Left kidney (tissue), 8 donors: ENCODE measurements at places on chromosomes 2 and 18. TPM values are rescaled to one million over a fixed set of nuclear protein-coding genes. Genes with fewer than 3 reads are reported as not detected.

TCF7L1 gene
- polyA plus RNA-seq, result 50.7 TPM

SCN7A gene
- 18.5 TPM for polyA plus RNA-seq

CYS1 gene
- 83.0 TPM for polyA plus RNA-seq

MYOM1 gene
- polyA plus RNA-seq, result 8.3 TPM

DYNAP gene
- polyA plus RNA-seq, result 0.08 TPM

GRHL1 gene
- 7.2 TPM for polyA plus RNA-seq

CCDC121 gene
- 12.0 TPM for polyA plus RNA-seq

DNA sequence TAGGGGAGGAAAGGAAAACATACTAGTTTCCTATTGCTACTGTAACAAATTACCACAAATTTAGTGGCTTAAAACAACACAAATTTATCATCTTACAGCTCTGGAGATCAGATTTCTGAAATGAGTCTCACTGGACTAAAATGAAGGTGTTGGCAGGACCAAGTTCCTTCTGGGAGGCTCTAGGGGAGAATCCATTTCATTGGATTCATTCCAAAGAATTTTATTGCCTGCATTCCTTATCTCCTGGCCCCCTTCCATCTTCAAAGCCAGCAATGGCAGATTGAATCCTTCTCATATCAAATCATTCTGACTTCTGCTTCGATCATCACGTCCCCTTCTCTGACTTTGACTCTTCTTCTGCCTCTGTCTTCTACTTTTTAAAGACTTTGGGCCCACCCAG is 250.9 kb downstream of the IRS1 start:
- DNase-seq, result no peak

DNA sequence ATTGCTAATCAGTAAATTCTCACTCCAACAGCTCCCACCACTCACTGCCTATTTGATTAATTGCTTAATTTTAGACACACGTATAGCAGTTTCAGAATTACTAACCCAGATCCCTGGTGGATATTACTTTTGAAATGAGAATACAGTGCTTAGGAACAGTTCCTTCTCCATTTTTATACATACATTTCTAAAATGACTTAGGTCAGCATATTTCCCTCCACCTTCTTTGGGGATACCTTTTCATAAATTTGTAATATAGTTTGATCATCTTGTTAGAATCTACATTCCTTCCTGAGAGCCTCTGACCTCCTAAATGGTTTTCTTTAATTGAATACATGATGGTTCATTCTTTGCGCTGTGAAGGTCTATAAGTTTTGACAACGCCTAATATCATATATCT is 279.8 kb upstream of the NETO1 start:
- DNase-seq, result no peak

GRCh38 chr2:202831242-202832220 is 40.0 kb downstream of the ICA1L start:
- DNase-seq, result peak; percentile 59

- no peak for DNase-seq
Observed at GRCh38 chr2:67660015-67660602, 263.0 kb downstream of the ETAA1 start.

DNA sequence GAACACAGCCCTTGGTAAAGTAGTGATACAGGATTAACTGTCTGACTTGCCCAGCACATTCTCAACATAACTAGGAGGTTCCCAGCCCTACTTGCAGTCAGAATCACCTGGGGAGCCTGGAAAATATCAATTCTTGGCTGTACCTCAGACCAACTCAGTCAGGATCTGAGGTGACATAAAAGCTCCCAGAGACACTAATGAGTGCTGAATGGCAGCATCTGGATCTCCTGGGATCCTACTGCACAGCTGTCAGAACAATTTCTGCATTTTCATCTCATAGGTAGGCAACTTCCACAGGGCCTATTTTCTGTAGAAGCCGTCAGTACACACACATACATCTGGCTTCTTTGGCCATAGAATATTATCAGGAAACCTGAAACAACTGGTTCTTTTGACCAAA is 138.8 kb downstream of the MYO5B start:
- DNase-seq, result no peak

- no peak for DNase-seq
Observed at GRCh38 chr18:62842898-62843297, 127.6 kb downstream of the PHLPP1 start.

DNA sequence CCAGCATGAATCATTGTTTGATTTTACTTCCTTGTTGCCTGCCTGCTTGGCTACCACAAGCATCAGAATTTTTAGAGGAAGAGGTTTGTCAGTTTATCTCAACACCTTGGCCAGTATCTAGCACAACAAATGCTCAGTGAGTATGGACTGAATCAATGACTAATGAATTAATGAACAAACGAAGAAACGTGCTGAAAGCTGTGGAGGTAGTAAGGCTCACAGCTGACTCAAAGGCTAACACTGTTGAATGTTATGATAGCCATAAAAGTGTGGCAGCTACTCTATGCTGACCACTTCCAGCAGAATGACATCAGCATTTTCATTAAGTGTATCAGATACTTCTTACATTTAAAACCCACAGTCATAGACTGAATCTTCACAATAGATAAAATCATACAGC is 543.4 kb downstream of the IRS1 start:
- DNase-seq, result no peak

- no peak for DNase-seq
Observed at GRCh38 chr18:3577281-3577855, 127.4 kb downstream of the TGIF1 start.

GRCh38 chr18:76468345-76469304 is 26.4 kb downstream of the ZNF516 start:
- DNase-seq, result no peak

- no peak for DNase-seq
Observed at GRCh38 chr2:201006704-201007103, 43.2 kb upstream of the ORC2 start.

DNA sequence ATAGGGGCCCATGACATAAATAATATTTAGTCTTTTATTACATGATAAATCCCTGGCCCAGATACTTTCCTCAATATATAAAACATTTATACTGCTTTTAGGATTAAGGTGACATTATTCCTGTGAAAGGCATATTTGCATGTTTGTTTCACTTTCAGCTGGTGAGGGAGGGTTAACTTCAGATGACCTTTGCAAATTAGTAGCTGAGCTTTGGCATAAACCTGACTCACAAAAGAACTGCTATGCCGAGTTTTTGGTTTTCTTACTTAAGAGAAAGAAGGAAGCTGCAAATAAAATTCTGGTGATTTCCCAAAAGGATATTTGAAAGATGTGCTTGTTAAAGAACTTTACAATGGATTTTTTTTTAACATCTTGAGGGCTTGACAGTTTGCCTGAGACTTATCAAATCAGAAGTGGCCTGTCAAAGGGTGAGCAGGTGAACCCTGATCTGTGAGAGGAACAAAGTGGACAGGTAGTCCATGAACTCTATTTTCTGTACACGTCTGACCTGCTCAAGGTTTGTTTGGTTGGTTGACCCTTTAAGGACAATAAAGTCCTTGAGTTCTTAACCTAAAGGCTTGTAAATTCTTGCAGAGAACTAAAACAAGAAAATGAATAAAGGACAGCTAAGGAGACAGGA is 93.5 kb downstream of the FAM124B start:
- DNase-seq, result no peak

- no peak for DNase-seq
Observed at GRCh38 chr2:64745562-64745961, 91.8 kb upstream of the SERTAD2 start.

DNA sequence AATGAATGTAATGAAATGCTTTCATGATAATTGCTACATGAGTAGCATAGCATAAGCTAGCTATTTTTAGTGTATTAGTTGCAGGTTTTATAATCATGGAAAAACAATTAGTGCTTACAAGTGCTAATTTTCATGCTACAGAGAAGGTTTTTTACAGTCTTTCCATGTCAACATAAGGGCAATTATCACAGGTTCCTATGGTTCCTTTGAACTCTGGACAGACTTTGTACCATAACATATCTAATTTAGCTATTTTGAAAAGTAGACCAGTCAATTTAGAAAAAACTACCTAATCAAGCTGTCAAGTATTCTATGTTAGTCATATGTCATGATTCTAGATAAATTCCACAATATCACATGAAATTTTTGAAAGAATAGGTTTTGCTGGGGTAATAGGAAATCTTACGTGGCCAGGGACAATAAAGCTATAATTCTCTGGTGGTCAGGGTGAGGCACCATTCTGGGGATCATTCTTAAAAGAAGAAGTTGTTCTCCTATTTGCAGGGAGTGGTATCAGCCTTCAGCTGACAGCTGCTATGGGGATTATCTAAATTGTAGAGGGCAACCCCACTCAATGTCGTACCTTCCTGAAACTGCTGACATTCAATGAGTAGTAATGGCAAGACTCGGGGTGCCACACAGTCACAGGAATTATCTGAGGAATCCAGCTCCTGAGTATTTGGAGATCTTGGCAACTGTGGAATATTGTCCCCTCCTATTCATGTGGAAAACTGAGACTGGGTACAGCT is 724.0 kb upstream of the LINC00305 start:
- no peak for DNase-seq

- DNase-seq, result no peak
Observed at GRCh38 chr2:74375838-74376237, 4.3 kb downstream of the DCTN1 start.
